EH (cell line): ENCODE measurements at places on chromosomes 7 and 10.
A peak's percentile ranks its signal among the peaks of the same experiment; 100 is the strongest.

GRCh38 chr10:482051-482501, 207.4 kb downstream of the DIP2C start:
- DNase-seq: no peak

GRCh38 chr10:34280599-34281374, 534.3 kb downstream of the PARD3 start:
- peak; percentile 95 for DNase-seq

DNA sequence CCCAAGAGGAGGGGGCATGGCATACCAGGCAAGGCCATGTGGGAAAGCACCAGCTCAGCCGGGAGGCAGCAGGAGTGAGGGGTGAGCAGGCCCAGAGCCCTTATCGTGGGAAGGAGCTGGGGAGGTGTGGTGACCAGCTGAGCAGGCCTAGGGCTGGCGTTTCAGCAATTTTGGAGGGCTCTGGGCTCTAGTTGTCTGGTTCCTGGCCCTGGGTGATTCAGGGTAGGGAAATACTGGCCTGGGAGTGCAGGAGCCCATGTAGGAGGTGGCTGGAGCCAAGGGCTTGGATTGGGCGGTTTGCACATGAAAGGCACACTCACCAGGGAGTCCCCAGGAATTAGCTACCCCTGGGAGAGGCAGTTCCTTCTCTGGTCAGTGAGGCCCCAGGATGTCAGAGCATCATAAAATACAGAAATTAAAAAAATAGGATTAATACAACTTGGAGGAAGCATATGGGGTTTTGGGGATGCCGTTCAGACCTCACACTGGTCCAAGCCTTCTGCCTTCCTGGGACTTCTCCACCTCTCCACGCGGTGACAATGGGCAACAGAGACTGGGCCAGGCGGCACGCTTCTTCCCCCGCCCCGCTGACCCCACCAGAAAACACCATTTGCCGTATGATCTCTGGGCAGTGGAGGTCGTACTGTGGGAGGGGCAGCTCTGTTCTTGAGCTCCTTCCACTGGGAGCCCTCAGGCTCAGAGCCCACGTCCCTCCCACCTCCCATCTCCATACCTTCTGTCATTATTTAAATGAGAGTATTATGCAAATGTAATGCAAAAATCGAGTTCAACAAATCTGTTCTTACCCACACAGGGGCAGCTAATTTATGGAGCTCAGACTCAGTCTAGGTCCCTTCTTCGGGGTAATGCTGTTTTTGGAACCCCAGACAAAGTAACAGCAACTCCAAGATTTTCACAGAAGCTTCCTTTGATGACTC, 133.0 kb upstream of the FAM20C start:
- no peak for DNase-seq

- DNase-seq: peak; percentile 57
Observed at GRCh38 chr10:28853195-28853594, 175.9 kb downstream of the BAMBI start.

- no peak for DNase-seq
Observed at GRCh38 chr7:27605283-27605682, 57.4 kb downstream of the HIBADH start.

GRCh38 chr10:85527616-85528317, 838.8 kb downstream of the GRID1 start:
- no peak for DNase-seq

DNA sequence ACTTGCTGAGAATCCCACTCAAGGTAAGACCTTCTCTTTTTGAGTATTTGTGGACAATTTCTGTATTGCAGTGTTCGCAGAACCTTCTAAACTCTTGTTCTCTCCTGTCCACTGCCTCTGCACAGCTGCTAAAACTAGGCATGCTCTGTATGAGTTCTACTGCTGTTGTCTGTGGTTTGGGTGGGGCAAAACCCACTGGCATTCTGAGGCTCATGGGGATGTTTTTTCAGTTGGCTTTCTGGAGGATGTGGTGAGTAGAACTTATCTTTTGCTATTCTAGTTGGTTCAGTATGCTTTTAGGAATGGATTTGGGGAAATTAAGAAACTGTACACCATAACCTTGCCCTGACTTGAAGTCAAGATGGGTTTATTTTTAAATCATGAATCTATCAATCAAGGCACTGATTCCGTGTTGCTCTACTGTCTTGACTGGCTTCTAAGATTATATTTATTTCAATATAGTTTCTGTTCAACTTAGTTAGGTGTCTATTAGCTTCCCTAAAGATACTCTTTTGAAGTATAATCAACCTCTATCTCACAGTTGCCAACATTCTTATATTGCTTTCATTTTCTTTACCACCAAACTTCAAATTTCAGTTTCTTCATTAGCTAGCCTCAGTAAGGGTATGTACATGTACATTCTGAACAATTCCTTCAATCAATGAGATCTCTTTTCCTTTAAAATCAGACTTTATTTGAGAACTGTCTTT, 25.0 kb upstream of the C1GALT1 start:
- DNase-seq: peak; percentile 86

DNA sequence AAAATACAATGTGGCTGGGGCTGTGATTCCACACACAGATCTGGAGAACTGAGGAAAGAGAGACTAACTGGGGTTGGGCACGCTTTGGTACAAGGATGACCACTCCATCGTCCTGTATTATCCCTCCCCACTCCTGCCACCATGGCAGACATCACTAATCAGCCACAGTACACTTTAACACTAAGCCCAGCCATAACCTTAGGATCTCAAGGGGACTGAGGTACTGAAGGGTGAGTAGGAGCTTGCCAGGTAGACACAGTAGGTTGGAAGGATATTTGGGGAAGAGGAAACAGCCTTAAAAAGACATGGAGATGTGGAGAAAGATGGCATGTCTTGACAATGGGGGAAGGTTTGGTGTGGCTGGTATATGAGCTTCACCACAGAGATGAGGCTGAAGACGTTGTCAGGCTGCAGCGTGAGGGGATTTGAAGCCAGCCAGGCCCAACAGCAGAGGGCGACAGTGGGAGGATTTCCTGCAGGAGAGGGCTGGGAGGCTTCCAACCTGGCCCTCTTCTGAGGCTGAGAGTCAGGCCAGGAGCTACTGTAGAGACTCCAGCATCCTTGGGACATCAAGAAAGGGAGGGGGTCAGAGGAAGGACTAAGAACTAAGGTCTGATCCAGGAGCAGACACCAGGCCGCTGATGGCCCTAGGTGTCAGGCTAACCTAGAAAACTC, 58.6 kb upstream of the COL13A1 start:
- peak; percentile 52 for DNase-seq

DNA sequence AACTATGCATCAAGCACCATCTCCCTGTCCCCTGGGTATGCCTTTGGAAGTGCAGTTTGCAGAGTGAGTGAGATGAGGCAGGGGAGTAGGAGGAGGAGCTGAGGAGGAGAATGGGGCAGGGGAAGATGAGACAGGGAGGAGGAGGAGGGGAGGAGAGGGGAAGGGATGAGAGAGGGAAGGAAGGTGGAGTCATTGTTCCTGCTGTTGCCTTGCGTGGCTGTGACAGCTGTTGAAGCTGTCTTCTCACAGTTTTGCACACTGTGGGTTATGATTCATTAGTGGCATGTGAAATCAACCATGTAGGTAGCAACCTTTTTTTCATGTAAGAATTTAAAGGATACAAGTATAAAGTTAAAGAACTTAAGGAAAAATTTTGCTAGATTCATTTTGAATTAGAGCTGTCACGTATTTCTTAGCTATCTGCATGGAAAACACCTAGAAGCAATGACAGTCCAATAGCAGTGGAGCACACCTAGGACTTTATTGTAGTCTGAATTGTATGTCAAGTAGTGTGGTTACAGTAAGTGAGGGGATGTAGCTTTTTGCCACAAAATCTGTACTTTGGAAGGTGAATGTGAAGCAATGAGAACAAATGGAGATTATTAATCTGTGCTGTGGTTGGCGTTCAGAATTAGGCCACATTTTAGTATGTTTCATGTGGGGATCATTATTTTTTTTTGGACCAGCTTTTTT, 21.7 kb downstream of the CCM2 start:
- peak; percentile 43 for DNase-seq

DNA sequence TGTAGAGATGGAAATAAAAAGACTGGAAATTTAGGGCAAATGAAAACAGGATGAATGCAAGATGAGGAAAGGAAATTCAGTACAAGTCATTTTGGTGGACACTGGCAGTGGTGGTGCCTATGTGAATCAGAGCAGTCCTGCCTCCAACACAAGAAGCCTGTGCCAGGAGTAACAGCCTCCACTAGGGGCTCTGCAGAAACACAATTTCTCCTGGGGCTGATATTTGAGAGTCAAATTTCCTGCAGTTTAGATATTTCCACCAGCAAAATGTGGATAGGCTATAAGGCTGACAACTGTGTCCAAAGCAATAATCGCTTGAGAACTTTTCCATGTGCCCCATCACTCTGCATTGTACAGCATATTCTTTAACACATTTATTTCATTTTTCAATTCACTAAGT, 4.7 kb upstream of the PLXDC2 start:
- DNase-seq: no peak

DNA sequence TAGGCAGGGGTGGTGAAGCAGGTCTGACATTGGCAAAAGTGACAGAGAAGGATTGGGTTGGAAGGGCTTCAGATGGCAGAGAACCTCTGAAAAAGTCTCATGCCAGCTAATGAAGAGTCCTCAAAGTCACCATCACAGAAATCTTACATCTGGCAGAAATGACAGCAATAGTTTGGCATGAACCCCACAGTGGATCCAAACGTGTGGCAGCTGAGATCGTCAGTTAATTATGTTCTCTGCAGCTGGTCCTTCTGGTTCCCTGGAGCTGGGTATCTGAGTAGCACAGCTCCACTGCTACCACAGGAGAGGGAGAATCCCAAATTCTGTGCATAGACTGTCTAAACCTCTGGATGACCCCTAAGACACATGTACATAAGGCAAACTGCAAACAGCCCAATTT, 73.4 kb downstream of the ALOX5 start:
- no peak for DNase-seq

GRCh38 chr7:139823959-139824521, 5.0 kb upstream of the TBXAS1 start:
- peak; percentile 40 for DNase-seq

- no peak for DNase-seq
Observed at GRCh38 chr7:43520201-43520600, 62.7 kb upstream of the STK17A start.

DNA sequence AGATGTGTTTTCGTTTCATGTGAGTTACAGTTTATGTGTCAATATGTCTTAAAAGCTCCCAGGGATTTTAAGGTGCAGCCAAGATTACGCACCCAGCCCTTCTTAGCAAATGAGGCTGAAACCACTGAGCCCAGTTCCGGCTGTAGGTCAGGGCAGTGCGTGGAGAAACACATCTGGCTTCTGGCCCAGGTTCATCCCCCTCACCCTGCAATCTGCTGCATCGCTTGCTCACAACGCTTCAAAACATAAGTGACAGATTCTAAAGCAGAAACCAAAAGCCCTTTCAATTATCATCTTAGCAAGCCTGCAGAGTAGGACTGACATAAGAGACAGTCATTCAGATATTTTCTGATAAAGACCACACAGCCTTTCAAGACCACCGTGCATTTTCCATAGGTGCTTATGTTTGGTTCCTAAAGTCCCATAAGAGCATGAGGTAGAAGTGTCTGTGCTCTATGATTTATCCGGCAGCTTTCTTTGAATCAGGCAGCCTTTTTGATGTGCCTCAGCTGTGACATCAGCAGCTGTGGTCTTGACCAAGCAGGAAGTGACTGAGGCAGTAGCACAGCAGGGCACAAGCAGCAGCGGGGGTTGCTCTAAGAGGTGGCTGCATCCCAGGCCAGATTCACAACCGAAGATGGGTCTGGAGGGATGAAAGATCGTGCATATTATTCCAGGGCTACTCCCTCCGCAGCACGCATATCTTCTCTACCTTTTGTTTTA, 72.1 kb upstream of the LYZL2 start:
- DNase-seq: peak; percentile 73
